GM04504 (cell line): ENCODE measurements at places on chromosomes 3 and 15.

GRCh38 chr3:25854214-25854613 lies 64.3 kb downstream of the OXSM start:
- no peak for DNase-seq

- DNase-seq: no peak
Observed at GRCh38 chr15:68786753-68787152, 33.9 kb downstream of the ANP32A start.

DNA sequence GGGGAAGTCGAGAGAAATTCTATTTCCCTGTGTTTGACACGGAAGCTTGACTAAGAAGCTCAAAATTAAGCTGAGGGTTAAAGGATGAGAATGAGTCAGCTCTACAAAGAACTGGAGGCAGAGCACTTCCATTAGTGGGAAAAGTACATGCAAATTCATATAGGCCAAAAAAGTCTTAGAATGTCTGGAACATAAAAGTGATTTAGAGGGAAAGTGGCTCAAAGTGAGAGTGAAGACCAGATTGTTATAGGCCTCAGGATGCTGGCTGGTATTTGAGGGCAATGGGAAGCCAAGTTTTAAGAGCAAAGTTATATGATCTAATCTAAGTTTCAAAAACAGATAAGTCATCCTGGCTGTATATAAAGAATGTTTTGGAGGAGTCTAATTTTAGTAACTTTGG lies 857.3 kb downstream of the NAALADL2 start:
- DNase-seq: no peak

DNA sequence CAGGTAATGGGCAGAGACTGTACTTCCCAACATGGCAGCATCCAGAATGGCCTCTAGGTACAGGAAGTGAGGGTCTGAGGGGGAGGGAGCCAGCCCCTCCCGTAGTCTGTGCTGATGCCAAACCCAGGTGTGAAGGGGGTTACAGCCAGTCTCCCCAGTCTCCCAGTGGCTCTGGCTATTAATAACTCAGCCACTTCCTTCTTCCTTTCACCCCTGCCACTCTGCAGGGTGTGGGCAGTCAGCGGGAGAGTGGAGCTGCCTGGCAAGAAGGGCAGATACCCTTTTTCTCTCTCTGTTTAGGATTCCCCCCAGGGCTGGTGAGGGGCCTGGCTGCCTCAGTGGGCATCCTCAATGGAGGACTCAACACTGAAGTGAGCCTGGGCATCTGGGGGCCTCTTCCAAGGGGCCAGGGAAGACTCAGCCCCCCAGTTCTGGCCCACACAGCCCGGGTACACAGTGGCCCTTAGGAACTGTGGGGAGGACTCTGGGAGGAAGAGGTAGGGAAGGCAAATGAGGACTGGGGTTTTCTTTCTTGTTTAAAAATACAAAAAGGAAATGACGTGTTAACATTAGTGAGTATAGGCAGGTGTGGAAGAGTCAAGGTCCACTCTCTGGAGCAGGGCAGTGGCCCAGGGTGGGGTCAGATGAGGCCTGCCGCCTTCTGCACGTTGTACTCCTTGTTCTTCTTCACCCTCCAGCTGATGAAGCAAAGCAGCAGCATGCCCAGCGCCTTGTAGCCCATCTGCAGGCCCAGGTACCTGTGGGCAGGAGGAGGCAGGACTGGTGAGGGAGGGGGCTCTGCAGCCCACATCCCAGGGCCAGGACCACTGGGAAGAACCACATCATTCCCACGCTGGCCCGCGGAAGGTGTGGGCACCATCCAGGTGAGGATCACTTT lies 38.6 kb upstream of the RAB6B start:
- DNase-seq: no peak

DNA sequence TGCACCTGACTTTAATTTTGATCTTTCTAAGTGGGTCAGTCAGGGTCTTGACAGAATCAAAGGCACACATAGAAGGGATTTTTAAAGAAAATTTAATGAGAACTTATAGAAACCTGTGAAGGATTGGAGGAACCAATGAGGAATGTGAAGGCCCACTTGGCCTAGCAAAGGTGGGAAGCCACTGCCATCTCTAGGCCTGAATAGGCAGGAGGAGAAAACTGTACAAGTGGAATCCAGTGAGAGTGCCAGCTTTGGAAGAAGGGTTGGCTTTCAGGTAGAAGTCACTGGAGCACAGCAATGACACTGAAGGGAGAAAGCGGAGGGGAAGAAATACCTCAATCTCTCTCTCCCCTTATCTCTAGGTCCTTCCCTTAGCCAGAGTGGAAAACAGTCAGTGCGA lies 380.7 kb upstream of the KCNMB2 start:
- no peak for DNase-seq

DNA sequence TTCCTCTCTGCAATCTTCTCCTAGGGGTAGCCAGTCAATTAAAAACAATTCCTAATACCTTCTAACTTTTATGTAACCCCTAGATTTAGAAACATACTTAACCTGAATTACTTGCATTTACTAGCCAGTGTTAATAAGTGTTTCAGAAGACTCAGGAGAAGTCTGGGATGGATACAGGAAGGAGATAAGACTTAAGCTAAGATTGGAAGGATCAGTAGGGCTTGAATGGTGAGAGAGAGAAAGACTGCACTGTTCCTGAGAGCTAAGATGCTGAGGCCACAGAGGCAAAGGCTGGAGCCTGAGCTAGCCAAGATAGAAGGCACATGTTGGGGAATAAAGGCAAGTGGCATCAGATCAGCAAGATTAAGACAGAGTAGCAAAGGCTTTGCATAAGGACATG lies 30.1 kb upstream of the CADPS start:
- DNase-seq: no peak

- DNase-seq: peak; percentile 91
Observed at GRCh38 chr3:39166134-39166710, 12.8 kb upstream of the CSRNP1 start.

GRCh38 chr3:142087676-142088075 lies 61.7 kb downstream of the TFDP2 start:
- peak; percentile 46 for DNase-seq

DNA sequence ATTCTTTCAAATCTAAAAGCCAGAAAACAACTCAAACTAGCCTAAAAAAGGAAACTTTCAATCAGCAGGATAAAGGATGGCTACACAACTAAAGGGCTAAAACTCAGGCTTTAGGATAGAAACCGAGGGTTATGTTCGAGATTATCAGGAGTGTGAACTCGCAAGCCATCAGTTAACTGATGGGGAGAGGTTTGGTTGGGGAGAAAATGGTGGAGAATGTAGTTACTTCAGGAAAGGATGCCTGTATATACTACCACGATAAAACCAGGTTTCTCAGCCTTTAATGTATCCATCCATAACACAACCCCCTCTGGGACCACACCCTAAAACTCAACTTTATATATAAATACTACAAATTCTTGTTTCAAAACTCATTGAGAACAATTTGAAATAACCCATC lies 22.2 kb downstream of the TRA2B start:
- no peak for DNase-seq

DNA sequence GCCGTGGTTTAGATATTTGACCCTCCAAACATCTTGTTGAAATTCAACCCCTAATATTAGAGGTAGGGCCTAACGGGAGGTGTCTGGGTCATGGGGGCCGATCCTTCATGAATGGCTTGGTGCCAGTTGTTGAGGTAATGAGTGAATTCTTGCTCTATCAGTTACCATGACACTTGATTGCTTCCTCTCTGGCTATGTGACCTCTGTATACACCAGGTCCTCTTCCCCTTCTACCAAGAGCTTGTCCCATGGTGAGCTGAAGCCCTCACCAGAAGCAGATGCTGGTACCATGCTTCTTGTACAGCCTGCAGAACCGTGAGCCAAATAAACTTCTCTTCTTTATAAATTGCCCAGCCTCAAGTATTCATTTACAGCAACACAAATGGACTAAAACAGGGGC lies 41.8 kb upstream of the TIPARP start:
- no peak for DNase-seq

GRCh38 chr3:138914870-138915502 lies 32.0 kb downstream of the FOXL2 start:
- DNase-seq: peak; percentile 17

GRCh38 chr3:4573153-4573552 lies 80.0 kb downstream of the ITPR1 start:
- DNase-seq: no peak

GRCh38 chr3:162468791-162469190 lies 972.2 kb downstream of the OTOL1 start:
- no peak for DNase-seq

GRCh38 chr15:77494073-77494867 lies 73.6 kb downstream of the HMG20A start:
- no peak for DNase-seq

DNA sequence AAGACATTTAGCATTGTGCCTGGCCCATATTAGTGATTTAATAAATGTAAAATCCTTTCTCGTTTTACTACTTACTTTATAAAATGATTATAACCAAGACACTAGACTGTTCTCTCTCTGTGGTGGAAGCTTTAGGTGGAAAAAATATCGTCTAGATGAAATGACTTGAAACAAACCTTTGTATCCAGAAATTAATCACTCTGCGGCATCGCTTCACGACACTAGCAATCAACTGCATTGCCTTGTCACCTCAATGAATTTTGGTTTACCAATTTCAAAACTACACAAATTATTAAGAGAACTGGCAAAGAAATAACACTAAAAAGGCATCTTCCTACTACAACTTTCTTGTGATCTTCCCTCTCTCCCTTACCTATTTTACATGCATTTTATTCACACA lies 627.2 kb upstream of the ROBO1 start:
- no peak for DNase-seq

- no peak for DNase-seq
Observed at GRCh38 chr3:87494264-87494663, 217.9 kb upstream of the POU1F1 start.
